ENCODE measurements at places on chromosomes 6 and 20. TPM values are rescaled to one million over a fixed set of nuclear protein-coding genes. Genes with fewer than 3 reads are reported as not detected.

GRCh38 chr6:3165631-3166534 lies 8.5 kb upstream of the TUBB2A start:
- DNase-seq: no peak

- DNase-seq: no peak
Observed at GRCh38 chr6:138393871-138394783, 9.9 kb upstream of the HEBP2 start.

DNA sequence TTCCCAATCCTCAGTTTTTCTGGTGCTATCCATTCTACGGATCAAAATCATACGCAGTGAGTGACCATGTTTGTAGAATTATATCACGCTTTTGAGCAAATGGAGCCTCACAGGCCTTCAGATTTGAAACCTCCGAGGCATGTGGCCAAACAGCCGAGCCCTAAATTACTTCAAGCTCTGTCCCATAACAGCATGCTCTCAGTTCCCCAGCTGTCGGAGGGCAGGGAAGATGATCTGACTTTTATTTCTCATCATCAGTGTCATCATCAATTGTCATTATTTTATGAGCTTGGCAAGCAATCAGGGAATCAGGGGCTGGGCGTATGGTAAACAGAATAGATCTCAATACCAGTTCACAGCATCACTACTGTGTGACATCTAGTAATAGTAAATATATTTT lies 73.2 kb downstream of the PSMG4 start:
- DNase-seq: no peak

The VWA7 gene
- total RNA-seq: 6.3 TPM

The SEMG1 gene
- not detected for total RNA-seq
